Colonic mucosa (tissue), 4 donors: ENCODE measurements at places on chromosomes 5 and 9. TPM values are rescaled to one million over a fixed set of nuclear protein-coding genes. Genes with fewer than 3 reads are reported as not detected.

DNA sequence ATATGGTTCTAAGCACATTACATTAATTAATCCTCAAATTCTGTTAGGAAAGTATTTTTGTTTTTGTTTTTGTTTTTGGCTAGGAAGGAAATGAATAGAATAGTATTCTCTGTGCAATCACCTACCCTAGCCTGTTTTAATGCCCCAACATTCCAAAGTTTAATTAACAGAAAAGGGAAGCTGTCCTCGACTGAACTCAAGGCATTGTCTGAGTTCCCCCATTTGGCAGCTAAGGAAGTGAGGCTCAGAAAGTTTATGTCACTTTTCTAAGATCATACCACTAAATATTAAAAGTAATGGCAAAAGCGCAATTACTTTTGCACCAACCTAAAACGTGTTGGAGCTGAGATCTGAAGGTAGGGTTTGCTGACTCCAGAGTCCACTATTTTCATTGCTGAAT is 59.8 kb downstream of the FGF1 start:
- H3K27ac ChIP-seq, result no peak overlapping the region
- H3K36me3 ChIP-seq, result no peaks in the 10 kb centered on the region
- DNase-seq, result no peak

- H3K27ac ChIP-seq, result no peak overlapping the region
- H3K4me1 ChIP-seq, result no peaks in the 10 kb centered on the region
- no peaks in the 10 kb centered on the region for H3K27me3 ChIP-seq
- no peak for DNase-seq
- H3K36me3 ChIP-seq, result no peaks in the 10 kb centered on the region
- no peak overlapping the region for H3K4me3 ChIP-seq
Observed at GRCh38 chr5:156879665-156880285, 29.7 kb downstream of the PPP1R2B start.

GRCh38 chr5:148952097-148952867 is 110.6 kb downstream of the SH3TC2 start:
- no peak for DNase-seq
- H3K4me1 ChIP-seq, result no peaks in the 10 kb centered on the region
- no peak overlapping the region for H3K27ac ChIP-seq
- no peak overlapping the region for H3K4me3 ChIP-seq

The LCN15 gene
- 3.4 TPM for total RNA-seq

- H3K36me3 ChIP-seq, result no peaks in the 10 kb centered on the region
- no peak for DNase-seq
- H3K4me1 ChIP-seq, result no peaks in the 10 kb centered on the region
- no peaks in the 10 kb centered on the region for H3K27me3 ChIP-seq
- H3K4me3 ChIP-seq, result no peak overlapping the region
Observed at GRCh38 chr5:9157020-9157419, 388.9 kb downstream of the SEMA5A start.

The ASB6 gene
- total RNA-seq, result 18.5 TPM

- DNase-seq, result no peak
- no peaks in the 10 kb centered on the region for H3K36me3 ChIP-seq
- H3K27ac ChIP-seq, result no peak overlapping the region
- no peaks in the 10 kb centered on the region for H3K27me3 ChIP-seq
- H3K4me1 ChIP-seq, result peaks cover 4% of the 10 kb centered on the region
- peak overlapping the region; percentile 35 for H3K4me3 ChIP-seq
Observed at GRCh38 chr5:10627160-10627701, 63.4 kb downstream of the ANKRD33B start.

The PCDHA2 gene
- total RNA-seq, result not detected

The WASHC1 gene
- 12.2 TPM for total RNA-seq

GRCh38 chr5:57552033-57552432 is 69.4 kb upstream of the ACTBL2 start:
- H3K27me3 ChIP-seq, result no peaks in the 10 kb centered on the region
- no peak for DNase-seq
- H3K4me1 ChIP-seq, result no peaks in the 10 kb centered on the region
- H3K27ac ChIP-seq, result no peak overlapping the region
- no peaks in the 10 kb centered on the region for H3K36me3 ChIP-seq

The PCDHGB4 gene
- total RNA-seq, result 0.69 TPM

The GZMA gene
- 5.7 TPM for total RNA-seq

The SV2C gene
- 0.20 TPM for total RNA-seq

DNA sequence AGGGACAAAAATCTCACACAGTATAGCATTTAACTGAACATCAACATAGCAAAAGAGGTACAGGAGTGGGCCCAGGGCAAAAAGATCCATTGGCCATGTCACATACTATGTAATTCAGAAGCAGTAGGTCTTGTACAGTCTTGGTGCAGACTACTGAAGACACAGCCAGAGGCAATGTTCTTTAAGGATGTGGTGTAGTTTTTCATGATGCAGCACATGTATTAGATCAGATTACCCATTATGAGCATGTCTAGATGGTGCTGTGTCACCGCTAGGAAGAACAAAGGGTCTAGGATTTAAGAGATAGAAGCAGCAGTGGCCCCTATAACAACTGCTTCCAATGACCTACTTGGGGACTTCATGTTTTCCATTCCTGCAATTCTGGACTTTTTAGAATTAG is 610.4 kb upstream of the MEF2C start:
- H3K27ac ChIP-seq, result no peak overlapping the region
- no peaks in the 10 kb centered on the region for H3K36me3 ChIP-seq
- no peaks in the 10 kb centered on the region for H3K4me1 ChIP-seq
- H3K27me3 ChIP-seq, result no peaks in the 10 kb centered on the region
- no peak for DNase-seq

The NOP16 gene
- 45.7 TPM for total RNA-seq

DNA sequence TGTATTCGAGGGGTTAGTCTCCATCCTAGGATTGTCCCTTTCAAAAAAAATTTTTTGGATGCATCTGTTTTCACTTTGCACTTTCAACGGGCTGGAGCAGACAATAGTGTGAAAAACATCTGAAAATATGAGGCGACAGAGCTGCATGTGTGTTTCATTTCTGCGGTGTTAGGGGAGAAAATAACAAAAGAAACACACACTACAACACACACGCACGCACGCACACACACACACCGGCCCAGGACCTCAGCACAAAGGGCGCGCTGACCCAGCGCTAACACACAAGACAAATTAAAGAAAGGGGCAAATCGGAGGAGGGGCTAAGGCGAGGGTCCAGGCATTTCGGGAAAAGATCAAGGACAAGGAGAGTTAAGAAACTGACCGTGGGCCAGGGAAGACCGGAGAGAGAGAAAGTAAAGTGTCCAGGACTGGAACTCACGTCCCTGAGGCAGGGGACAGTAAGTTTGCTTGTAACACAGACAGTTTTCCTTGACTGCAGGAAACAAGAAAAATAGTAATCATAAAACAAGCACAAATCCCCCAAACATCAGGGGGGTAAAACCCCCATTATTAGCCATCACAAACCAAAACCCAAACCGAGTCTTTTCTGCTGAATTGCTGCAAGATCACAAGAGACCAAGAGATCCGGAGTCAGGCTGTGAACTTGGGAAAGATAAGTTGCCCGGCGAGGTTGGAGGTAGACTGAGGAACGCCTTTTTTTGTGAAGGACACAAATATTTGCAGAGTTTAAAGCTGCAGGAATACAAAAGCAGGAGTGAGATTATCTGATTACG is 302.1 kb downstream of the PARP8 start:
- no peak overlapping the region for H3K4me3 ChIP-seq
- H3K27ac ChIP-seq, result peak overlapping the region; percentile 37
- no peaks in the 10 kb centered on the region for H3K4me1 ChIP-seq
- no peak for DNase-seq
- H3K36me3 ChIP-seq, result no peaks in the 10 kb centered on the region
